ENCODE measurements at places on chromosomes 11 and 22.

DNA sequence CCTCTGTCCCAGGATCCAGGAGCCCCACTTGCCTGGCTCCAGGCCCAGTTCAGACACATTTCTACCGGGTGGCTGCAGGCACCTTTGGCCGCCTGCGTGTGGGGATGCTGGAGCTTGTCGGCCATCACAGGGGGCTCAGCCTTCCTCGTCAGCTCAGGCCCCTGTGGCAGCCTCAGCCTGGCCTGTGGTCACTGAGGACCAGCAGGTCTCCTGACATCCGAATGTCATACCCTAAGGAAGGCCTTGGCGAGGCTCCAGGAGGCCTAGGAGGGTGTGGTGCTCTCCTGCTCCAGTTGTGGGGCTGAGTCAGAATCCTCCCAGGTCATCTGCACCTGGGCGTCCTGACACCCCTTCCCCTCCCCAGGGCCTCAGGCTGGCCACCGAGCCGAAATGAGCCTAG, 14.9 kb upstream of the SOX10 start:
- no peak for DNase-seq

GRCh38 chr22:27748349-27748748, 53.2 kb downstream of the MN1 start:
- DNase-seq = no peak

DNA sequence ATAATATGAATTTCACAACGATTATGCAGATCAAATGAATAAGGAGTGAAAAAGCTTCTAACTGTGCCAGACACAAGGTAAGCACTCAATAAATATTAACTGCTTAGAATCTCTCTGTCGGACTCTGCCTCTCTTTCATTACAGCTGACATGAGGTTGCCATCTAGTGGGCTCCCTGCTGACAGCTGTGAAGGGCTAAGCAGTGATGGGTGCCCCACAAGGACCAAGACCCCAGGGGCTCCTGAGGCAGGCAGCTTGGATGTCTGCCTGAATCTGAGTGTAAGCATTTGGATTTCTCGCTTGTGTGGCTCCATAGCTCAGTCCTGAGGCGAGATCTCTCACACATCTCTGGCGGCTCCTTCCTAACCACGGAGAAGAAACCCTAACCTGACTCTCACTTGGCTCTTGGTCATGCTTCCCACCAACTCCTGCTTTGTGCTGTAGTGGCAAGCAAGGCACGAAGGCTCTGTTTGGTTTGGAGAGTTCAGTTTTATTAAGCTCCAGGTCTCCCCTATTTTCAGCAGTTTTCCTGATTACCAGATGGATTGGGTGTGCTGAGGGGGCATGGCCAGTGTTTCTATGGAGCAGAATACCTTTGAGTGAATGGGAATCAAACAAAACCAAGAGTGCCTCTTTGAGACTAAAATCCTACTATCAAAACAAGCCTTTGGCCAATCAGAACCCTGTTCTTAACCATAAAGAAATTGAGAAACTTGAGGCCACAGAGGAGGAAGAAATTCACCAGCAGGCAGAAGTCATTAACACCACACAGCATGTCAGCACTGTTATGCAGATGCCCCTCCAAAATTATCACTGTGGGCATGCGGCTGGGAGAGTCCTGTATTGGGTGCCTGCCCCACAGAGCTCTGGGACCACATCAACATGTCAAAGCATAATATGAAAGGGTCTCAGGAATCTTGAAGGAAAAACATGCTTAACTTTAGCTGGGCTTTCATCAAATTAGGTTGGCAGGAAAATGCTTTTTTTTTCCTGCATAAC, 152.8 kb upstream of the NTM start:
- no peak for DNase-seq

DNA sequence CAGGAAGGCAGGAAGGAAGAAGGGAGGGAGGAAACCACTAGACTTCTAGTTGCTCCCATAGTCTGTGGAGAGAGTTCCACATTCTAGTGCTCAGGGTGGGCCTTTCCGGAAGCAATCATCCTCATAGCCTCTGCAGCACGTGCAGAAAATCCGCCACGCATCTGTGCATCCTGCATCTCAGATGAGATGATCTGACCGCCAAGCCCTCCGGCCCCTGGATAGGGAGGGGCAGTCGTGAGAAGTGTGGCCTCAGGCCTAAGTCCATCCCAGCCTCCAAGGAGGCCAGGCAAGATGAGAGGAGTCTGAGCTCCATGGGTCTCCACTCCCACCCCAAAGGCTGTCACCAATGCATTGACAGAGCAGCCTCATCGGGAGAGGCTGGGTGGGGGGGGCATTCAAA, 30.4 kb upstream of the IGSF9B start:
- DNase-seq = no peak

- no peak for DNase-seq
These were observed 73.7 kb upstream of the ALKBH3 start for GRCh38 chr11:43806976-43807375.

DNA sequence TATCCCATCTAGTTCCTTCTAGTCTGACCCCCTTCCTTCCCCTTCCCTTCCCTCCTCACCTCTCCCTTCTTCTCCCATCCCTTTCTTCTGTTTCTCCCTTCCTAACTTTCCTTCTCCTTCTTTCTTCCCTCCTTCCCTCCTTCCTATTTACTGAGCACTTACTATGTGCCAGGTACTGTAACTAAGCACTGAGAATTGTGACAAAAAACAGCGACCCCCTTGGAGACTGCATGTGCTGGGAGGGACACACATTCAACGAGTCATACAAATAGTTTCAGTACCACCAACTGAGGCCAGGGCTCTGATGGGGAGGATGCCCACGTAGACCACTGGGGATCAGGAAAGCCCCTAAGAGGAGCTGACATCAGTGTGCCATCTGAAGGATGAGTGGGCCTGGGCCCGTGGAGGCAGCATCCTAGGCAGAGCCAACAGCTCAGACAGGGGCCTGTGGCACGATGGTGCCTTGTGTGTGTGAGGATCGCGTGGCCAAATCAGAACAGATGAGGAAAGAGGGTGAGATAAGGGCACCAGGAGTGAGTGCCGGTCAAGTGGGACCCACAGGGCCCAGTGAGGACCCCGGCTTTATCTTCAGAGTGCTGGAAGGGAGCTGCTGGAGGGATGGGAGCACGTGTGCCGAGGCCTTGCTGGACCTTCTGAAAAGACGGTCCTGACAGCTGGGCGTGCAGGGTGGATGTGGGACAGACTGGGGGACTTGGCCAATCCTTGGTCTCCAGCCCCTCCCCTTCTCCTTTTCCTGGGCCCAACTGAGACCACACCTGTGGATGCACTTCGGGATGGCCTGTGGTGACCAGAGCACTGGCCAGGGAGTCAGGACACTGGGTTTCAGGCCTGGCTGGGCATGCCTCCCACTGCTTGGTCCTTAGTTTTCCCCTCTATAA, 38.4 kb upstream of the CRYBB3 start:
- no peak for DNase-seq

DNA sequence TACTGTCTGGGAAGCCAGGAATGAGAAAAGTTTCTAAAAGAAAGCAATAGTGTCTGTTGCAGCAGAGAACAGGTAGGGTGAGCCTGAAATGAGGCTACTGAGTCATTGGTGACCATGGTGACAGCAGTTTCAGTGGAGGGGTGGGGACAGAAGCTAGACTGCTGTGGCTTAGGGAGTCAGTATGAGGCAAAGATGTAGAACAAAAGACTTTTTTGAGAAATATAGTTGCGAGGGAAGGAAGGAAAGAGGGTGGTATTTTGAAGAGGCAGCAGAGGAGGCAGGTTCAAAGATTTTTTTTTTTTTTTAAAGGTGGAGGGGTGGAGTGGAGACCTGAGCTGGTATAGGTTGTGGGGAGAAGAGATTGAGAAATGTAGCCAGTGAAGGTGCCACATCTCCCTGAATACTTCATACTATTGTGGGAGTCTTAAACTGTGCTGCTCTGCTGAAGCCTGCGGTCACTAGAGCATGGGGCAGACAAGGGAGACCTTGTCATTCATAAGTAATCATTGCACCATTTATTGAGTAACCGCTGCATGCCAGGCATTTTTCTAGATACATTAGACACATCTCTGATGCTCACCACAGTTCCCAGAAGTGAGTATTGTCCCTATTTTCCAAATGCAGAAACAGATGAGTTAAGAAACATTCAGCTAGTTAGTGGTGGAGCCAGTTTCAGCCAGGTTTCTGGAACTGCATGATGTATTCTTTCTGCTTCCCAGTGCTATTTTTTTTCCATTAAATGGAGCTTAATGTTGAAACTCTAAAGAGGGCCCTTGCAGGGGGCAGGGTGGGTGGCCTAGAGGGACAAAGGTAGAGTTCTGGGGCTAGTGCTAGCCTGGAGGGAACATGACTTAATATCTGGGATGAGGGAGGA, 49.9 kb downstream of the STIM1 start:
- no peak for DNase-seq

All from T47D (cell line).